Fibroblast of villous mesenchyme (primary cell): ENCODE measurements at places on chromosomes 1 and 21. TPM values are rescaled to one million over a fixed set of nuclear protein-coding genes. Genes with fewer than 3 reads are reported as not detected.
A peak's percentile ranks its signal among the peaks of the same experiment; 100 is the strongest.

- peak; percentile 83 for DNase-seq
Measured at GRCh38 chr1:92960395-92961130, 699 bp downstream of the DIPK1A start.

The NUF2 gene
- total RNA-seq, result 15.5 and 17.7 TPM in 2 replicates

The ARID1A gene
- 24.8 and 31.1 TPM in 2 replicates for total RNA-seq

- DNase-seq, result no peak
Measured at GRCh38 chr21:46284077-46284644, 1.2 kb downstream of the MCM3AP start.

The CFAP298 gene
- 12.6 and 20.3 TPM in 2 replicates for total RNA-seq
